ENCODE measurements at places on chromosomes 4 and X.

DNA sequence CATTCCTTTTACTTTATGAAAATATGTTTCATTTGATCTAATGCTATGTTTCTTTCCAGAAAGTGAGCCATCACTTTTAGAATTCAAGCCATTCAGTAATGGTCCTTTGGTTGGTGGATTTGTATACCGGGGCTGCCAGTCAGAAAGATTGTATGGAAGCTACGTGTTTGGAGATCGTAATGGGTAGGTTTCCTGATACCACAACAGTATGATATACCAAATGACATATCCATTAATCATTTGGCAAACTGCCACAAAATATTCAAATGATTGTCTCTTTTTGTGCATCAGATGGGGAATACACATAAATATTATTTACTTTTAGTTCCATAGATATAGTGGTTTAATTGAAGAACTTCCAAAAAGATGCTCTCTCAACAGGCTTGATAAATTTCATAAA is 68.2 kb downstream of the HHIP start:
- DNase-seq: no peak

GRCh38 chrX:136353526-136354093 is 52.8 kb downstream of the ADGRG4 start:
- DNase-seq: no peak

DNA sequence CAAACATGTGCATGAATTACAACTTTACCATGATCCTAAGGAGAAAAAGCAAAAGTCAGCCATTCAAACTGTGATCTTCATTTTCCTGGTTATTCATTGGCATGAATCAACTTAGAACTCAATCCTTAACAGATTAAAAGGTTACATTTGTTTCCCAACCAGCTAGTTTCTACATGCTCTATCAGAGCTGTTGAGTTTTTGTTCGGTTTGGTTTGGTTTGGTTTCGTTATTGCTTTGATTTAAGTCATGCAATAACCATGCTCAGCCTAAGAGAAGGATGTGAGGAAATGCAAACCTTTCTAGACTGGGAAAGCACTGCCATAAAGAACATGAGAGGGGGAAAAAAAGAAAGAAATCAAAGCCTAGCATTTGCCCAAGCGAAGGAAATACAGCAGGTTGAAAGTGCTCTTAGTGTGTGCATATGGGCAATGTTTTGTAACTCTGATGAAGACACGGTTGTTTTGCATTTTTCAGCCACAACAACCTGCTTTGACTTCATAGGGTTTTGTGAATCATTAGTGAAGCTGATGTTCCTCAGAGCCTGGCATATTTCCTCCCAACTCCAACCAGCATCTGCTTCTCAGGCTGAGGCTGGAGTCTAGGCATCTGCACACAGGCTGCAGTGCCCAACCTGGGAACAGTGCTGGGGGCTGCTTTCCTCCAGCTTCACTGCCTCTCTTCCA is 234.3 kb downstream of the ZNF674 start:
- no peak for DNase-seq

- DNase-seq: no peak
Measured at GRCh38 chrX:46244451-46244850, 300.8 kb downstream of the ZNF674 start.

- DNase-seq: no peak
Measured at GRCh38 chr4:80540349-80540748, 204.8 kb downstream of the CFAP299 start.

DNA sequence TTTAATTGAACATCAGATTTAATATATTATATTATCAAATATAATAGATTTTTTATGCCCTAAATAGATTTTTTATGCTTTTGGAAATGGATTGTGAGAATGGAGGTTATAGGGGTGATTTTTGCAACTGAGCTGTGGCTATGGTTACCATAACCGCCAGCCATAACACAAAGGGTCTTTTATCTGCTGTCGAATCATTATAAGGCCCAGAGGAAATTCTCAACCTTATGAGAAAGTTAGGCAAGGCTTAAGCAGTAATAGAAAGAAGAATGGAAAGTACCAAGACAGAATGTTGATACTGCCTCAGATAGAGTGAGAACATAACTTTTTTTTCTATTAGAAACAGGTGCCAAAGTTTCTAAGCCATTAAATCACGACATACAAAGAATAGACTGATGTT is 26.3 kb upstream of the CXCL6 start:
- no peak for DNase-seq

DNA sequence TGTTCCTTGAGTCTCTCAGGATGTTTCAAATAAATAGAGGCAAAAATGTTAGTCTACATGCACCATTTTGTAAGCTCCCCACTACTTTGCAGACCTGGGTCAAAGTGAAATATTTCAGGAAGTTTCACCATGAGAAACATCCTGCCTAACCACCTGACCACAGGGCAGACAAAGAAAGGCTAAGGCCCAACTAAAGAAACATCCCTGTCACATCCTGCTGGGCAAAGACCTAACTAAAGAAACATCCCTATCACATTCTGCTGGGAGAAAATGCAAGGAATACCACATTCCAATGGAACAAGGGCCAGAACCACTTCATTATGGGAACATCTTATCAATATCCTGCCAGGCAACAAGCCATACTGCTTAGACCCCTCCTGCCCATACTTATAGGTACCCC is 1303.4 kb downstream of the TECRL start:
- DNase-seq: no peak

- DNase-seq: peak; percentile 89
Measured at GRCh38 chr4:124631760-124632159, 80.8 kb downstream of the ANKRD50 start.

GRCh38 chrX:120401301-120401700 is 39.4 kb downstream of the ATP1B4 start:
- no peak for DNase-seq

DNA sequence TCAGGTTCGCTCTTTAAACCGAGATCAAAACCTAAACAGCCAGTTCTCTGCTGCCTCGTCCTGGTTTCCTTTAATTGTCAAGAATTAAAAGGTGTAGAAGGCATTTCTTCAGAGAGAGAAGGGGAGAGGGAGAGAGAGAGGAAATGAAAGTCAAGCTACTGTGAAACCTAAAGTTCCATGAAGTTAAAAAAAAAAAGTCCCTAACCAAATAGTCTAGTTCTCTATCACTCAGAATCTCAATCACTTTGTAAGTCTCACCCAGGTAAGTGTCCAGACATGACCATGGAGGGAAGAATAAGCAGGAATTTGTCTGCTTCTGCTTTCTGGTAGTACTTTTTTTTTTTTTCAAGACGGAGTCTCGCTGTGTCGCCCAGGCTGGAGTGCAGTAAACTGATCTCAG is 18.8 kb upstream of the SMIM14 start:
- DNase-seq: no peak

DNA sequence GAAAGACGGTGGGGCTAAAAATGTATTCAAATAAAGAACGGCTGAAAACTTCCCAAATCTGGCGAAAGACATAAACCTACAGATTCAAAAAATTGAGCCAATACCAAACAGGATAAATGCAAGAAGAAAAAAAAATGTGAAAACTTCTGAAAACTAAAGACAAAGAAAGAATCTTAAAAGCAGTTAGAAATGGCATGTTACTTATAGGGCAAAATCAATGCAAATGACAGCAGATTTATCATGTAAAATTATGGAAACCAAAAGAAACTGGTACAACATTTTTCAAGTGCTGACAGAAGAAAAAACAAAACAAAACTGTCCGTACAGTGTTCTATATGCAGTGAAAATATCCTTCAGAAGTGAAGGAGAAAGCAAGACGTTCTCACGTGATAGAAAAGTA is 239.0 kb downstream of the PDGFC start:
- DNase-seq: peak; percentile 16

GRCh38 chrX:116342903-116343302 is 93.5 kb upstream of the SLC6A14 start:
- DNase-seq: no peak

- no peak for DNase-seq
Measured at GRCh38 chr4:7425591-7426468, 8.9 kb downstream of the PSAPL1 start.

DNA sequence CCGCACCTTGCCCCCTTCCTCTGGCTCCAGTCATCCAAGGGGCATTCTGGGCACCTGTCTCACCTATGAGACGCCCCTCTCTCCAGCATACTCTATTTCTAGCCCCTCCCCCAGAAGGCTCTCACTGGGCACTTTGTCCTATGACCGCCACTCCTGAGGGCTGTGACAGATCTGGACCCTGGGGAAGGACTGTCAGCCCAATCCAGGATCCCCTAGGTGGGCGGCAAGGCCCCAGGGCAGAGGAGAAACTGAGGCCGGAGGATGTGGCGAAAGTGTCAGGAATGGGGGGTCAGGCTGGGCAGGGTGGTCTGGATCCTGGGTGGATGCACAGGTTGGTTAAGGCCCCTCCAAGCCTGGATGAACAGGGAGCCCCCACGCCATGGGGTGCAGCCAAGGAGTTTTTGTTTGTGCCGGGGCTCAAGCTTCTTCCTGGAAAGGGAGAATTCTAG is 16.2 kb upstream of the NAT8L start:
- DNase-seq: no peak

DNA sequence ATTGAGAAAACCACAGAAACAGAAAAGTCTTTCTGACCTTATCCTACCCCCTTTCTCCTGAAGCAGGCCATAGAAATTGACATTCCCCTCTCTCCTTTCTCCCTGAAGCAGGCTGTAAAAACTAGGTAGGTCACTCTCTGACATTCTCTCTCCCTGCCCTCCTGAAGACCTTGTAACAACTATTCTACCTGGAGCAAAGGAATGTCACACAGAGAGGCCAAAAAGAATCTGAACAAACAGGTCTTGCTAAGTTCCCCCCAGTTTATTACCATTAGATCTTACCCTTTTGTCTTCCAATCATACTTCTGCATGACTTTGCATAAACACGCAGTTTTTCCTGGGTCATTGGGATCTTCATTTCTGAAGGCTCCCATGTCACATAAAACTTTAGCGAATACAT is 198.3 kb upstream of the GYPA start:
- no peak for DNase-seq

- no peak for DNase-seq
Measured at GRCh38 chr4:85707611-85708010, 232.7 kb downstream of the ARHGAP24 start.
